Effector CD8-positive, alpha-beta T cell (primary cell): ENCODE measurements at places on chromosomes 4 and X.

DNA sequence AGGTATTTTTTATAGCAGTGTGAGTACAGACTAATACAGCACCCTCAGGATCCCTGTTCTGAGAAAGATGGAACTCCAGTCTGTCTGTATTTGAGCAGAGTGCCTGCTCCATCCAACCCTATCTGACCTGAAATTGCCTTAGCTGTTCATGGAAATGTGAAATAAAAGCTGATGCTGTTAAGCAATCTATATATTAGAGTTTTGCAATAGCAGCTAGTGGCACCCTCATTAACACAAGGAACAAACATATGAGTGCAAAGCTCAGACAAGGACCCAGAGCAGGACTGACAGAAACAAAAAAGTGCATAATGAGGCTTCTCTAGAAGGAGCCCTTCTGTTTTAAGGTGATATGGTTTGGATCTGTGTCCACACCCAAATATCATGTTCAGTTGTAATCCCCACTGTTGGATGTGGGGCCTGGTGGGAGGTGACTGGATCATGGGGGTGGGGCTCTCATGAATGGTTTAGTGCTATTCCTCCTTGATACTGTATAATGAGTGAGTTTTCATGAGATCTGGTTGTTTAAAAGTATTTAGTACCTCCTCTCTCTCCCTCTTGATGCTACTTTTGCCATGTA lies 272.9 kb upstream of the KLF3 start:
- no peak for DNase-seq

- DNase-seq, result no peak
Observed at GRCh38 chrX:120419463-120419862, 49.6 kb downstream of the LAMP2 start.

DNA sequence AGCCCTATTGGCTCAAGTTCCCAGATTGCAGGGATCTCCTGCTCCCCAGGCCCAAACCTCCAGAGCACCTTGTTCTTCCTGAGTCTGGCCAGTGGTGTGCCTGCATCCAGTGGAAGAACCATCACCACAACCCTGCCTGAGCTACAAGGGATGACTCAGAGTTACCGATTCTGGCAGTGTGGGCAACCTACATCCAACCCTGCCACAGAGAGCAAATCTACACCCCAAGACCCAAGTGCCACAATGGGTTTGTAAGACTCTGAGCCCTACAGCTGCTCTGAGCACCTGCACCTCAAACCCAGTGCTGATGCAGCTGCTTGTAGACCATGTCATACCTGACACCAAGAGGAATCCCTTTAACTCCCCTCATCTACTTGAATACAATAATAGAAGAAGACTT lies 110.0 kb downstream of the SOWAHB start:
- no peak for DNase-seq

- DNase-seq, result no peak
Observed at GRCh38 chr4:98290511-98290910, 29.3 kb downstream of the RAP1GDS1 start.

- no peak for DNase-seq
Observed at GRCh38 chrX:68354879-68355628, 78.2 kb downstream of the OPHN1 start.

- no peak for DNase-seq
Observed at GRCh38 chr4:29390921-29391320, 1329.2 kb upstream of the PCDH7 start.

DNA sequence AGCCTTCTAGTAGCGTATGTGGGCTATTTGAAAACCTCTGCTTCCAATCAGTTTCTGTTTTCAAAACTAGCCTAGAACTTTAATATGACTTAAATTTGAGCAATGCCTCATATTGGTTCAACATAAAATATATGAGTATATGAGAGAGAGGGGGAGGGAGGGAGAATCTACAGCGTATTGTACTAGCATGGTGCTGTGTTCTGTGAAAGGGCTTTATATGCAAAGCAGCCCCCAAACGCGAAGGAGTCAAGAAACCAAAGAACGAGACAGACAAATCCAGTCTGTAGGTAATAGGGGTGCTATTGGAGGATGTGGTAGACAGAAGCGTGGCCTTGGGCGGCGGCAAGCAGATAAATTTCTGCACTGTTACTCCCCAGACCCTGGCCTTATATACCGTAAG lies 784 bp upstream of the ANXA5 start:
- no peak for DNase-seq

- DNase-seq, result no peak
Observed at GRCh38 chr4:57131849-57132742, 21.9 kb upstream of the IGFBP7 start.

DNA sequence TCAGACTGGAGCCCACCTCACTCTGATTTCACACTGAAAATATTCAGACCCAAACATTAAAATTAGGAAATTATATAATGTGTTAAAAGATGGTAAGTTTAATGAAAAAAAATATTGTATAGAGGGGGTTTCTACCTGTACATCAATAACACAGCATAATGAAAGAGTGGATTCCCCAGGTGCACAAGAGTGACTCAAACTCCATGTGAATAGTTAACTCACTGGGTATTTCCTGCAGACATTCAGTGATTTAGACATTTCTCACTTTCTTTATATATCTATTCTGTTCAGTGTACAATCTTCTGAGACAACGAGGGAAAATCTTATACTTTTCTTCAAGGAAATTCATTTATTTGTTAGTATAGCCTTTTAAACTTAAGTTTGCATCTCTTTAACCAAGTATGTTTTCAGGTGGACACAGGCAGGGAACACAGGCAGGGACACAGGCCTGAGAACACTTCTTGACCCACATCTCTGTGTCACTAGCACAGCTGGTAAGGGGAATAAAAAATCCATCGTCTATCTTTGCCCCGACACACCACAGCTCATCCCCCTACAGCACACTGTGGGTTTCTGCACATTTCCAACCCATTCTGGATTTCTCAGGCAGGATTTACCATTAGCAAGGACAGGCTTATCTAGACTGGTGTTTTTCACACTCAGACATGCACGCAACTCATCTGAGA lies 525.5 kb upstream of the BOD1L1 start:
- DNase-seq, result no peak

GRCh38 chr4:142353149-142353738 lies 492.9 kb downstream of the INPP4B start:
- no peak for DNase-seq

GRCh38 chr4:151095142-151095541 lies 4.3 kb upstream of the RPS3A start:
- no peak for DNase-seq

DNA sequence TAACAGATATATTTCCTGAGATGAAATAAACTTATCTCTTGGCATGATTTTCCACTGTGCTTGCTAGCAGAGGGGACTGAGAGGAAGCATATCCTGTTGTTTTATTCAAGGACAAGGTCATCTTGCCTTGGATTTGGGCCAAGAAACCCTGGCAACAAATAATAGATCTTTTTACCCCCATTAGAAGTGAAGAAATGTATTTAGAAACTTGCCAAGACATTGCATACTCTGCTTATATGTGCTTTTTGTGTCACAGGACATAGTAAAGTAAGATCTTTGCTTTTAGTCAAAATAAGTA lies 170.2 kb downstream of the RAPGEF2 start:
- DNase-seq, result no peak

- peak; percentile 22 for DNase-seq
Observed at GRCh38 chr4:36255577-36255976, 11.3 kb upstream of the ARAP2 start.

DNA sequence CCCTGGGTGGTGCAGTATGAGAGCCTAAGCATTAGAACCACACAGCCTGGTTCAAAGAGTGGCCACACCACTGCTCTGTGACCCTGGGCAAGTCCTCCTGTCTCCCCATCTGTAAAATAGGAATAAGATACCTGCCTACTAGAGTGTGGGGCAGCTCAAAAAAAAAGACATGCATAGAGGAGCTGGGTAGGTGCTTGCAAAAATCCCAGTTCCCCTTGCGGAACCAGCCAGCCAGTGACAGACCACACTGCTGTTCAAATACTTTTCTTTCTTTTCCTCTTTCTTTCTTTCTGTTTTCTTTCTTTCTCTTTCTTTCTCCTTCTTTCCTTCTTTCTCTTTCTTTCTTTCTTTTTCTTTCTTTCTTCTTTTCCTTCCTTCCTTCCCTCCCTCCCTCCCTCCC lies 63.0 kb upstream of the TRIM2 start:
- no peak for DNase-seq

DNA sequence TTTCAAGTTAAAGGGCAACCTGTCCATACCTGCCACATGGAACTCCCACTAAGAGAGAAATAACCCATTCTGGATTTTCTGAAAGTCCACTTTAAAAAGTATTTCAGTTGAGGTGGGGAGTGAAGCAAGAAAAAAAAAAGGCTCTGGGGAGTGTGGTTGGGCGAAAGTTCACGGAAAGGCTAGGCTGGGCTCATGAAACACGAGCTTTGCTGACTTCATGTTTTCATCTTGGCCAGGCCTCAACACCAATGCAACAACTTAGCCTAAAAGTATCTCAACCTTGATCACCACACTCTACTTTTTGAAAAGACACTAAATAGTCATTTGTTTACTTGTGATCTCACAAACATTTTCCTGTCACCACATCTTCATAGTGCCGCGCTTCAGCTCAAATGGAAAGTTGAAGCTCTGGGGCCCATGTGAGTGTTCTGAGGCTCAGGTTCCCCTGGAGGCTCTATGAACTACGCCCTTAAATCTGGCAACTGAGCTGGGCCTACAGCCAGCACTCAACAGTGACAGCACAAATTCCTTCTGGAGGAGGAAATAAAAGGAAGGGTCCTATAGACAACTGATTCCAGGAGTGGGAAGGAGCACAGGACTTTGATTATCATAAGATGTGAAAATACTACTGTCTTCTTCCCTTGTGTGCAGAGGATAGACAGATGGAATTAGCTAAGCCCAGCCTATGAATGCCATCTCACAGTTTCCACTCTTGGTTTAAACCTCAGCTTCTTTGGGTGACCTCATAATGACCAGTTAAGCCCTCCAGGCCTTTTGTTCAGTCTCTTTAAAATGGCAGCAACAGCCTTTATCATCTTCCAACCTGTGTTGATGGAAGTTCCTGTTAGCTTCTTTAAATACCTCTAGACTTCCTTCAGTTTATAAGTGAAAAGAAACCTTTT lies 5.1 kb downstream of the CD40LG start:
- DNase-seq, result no peak

DNA sequence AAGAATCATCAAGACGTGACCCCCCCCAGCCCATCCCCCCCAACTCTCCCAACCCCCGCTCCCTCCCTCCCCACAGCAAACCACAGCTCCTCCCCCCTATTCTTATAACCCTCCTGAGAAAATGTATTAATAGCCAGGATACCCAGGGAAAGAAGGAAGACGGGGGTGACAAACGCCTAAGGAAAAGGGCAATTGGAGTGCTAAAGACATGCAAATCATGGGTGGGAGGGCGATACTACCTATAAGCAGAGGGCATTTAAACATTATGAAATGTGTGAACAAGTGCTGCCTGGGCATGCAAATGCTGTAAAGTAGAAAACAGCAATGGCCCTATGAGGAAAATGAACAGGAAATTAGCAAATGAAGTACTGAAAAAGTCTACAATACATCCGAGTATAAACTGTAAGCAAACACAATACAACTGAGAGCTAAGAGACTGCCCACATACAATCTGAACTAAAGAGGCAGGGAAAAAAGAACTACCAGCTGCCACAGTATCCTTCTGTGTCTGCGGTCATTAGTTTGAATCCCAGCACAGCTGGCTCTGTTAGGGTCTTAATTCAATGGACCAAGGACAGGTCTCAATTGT lies 2.4 kb downstream of the CXXC4 start:
- no peak for DNase-seq

DNA sequence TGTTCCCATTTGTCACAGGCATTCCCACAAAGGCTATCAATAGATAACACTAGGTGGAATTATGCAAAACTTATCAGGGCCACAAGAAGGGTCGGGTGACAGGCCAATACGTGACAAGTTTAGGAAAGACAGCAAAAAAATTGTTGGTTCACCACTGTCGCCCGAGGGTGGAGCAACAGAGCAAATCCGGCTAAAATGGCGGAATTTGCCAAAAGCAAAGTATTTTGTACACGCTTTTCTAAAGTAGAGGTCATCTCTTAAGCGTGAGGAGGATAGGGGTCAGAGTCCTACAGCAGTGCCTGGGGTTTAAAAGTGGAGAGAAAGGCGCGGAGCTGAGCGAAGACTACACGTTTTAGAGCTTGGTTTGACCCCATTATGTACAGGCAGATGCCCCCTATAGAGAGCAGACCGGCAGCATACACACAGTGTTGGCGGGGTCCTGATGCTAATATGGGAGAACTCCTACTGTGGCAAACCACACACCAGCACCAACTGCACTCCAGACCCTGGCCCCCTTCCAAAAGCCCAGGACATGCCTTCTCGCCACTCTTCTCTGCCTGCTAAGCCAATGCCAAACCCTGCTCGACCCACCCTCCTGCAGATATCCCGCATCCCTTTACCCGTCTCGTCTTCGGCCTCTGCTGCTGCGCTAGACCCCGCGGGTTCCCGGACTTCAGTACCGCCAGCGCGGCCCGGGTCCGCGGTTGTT lies 733 bp downstream of the CCNA2 start:
- DNase-seq, result no peak

GRCh38 chr4:39616651-39617050 lies 22.0 kb downstream of the SMIM14 start:
- no peak for DNase-seq

GRCh38 chr4:135510582-135510981 lies 1309.0 kb upstream of the PABPC4L start:
- no peak for DNase-seq

DNA sequence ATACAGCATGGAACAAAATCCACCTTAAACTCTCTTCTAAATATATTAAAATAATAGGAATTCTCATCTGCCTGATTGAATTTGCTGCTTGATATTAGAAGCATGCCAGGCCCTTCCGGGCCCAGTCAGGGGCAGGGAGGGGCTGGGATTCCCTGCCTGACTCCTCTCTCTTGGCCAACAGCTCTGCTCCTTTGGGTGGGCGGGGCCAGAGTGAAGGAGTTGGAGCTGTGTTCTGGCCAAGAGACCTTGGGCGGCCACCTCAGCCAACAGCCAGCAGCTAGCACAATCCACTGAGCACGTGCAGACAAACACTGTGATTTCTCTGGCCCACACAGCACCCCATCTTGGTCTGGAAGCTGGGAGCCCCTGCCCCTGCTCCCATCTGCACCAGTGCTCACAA lies 140.3 kb downstream of the PJA1 start:
- no peak for DNase-seq
